Mesenteric fat pad (tissue), 1 donor: ENCODE measurements at places on chromosomes 4 and X.

GRCh38 chr4:169956091-169956843 is 69.9 kb downstream of the MFAP3L start:
- DNase-seq = no peak

- no peak for DNase-seq
Observed at GRCh38 chr4:35730414-35730813, 513.9 kb downstream of the ARAP2 start.

DNA sequence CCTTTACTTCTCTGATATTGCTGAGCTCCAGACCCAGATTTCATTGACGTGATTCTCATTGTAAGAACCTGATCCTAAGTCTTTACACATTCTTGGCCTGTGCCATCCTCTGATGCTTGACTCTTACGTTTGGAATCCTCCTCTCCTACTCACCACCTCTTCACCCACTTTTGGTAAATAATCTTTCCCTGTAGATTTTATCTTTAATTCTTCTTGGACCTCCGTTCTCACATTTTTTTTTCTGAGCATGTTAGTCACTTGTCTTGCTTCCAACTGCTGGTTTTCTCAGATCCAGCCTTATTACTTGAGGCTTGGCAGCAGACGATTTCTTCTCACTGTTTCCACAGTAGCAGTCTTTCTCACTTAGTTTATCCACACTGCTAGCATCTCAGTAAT is 12.4 kb upstream of the SH3RF1 start:
- no peak for DNase-seq

DNA sequence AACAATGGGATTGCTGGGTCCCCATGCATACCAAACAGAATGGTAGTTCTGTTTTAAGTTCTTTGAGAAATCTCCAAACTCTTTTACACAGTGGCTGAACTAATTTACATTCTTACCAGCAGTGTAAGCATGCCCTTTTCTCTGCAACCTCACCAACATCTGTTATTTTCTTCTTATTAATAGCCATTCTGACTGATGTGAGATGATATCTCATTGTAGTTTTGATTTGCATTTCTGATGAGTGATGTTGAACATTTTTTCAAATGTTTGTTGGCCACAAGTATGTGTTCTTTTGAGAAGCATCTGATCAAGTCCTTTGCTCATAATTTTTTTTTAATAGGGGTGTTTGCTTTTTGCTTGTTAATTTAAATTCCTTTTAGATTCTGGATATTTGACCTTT is 41.2 kb upstream of the ZMAT1 start:
- no peak for DNase-seq

DNA sequence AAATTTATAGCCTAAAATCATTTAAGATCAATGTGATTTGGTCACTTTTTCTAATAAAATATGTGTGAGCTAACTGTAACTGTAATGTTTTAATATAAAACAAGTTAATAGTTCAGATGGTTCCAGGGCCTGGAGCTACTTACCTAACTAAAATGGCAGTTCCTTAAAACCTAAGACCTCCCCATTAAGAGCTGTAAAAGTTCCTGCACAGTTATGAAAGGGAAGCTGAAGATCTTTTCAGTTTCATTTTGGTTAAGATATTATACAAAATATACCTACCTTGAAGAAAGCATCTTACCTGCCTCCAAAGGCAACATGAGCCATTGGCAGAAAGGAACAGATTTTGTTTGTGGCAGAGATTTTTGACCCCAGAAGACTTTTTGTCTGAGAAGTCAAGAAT is 30.1 kb downstream of the HPF1 start:
- no peak for DNase-seq

GRCh38 chr4:75343333-75343732 is 170.9 kb downstream of the RCHY1 start:
- no peak for DNase-seq

DNA sequence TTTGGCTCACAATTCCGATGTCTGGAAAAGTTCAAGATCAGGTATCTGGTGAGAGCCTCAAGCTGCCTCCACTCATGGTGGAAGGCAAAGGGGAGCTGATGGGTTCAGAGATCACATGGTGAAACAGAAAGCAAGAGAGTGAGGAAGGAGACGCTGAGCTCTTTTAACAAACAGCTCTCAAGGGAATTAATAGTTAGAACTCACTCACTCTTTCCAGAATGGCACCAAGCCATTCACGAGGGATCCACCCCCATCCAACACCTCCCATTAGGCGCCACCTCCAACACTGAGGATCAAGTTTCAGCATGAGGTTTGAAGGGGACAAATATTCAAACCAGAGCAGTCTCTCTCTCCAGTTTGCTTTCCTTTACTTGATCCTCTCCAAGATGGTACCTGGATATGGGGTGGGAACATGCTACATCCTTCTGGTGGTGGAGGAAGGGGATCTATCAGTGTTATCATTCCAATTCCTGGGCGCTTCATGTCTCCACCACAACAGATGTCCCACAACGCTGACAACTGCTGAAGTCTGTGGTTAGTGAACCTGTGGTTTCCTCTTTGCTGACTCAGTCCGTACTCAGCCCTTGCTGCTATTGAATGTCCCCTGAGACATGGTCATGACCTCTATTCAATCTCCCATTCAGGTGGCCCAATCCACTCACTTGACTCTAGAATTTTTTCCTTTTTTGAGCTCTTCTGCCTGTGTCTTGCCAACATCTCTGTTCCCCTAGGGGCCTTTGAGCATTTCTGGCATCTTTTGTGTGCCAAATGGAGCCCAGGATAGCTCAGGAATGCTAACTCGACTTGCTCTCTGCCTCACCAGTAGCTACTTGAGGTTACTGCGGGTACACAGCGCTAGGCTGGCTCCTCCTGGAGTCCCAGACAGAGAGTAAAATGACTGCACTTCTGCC is 395.2 kb downstream of the MID1IP1 start:
- no peak for DNase-seq

DNA sequence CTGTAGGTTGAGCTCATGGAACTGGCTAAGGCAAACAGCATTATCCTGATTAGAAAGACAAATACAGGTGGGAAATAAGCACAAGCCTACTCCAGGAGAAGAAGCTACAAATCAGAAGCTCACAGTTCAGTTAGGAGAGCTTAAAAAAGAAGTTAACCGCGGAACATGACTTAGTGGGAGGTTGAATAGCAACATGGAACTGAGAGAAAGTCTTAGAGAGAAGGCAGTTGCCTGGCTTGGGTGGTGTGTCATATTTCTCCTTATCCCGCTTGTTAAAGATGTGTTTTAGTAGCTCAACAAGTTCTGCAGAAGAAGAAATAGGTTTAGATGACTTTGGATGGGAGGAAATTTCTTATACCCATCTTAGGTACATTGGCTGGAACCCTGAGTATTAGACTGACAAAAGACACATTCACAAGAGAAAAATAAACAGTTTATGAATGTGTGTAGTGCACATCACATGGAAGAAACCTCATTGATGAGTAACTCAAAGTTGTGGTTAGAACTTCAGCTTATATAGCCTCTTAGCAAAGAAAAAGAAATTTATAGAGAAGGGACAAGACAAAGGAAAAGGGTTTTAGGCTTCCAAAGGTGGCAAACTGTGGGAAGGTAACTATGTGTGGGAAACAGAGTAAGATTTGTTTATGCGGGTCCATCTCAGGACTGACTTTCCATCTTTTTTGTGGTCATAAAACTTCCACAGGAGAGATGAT is 37.4 kb upstream of the RXFP1 start:
- no peak for DNase-seq

GRCh38 chr4:148565801-148566200 is 123.6 kb upstream of the NR3C2 start:
- no peak for DNase-seq

- DNase-seq = no peak
Observed at GRCh38 chrX:41779941-41780340, 56.0 kb downstream of the GPR82 start.

DNA sequence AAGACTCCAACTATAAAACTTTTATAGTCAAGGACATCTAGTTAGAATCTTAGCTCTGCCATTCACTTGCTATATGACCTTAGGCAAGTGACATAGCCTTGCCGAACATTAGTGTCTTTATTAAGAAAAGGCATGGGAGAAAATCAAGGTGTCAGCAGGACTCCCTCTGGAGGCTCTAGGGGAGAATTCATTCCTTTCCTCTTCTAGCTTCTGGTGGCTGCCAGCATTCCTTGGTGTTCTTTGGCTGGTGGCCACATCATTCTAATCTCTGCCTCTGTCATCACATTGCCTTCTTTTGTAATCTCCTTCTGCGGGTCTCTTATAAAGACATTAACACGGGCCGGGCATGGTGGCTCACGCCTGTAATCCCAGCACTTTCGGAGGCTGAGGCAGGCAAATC is 99.8 kb downstream of the PPP1R2C start:
- DNase-seq = no peak

GRCh38 chrX:11290416-11291102 is 2.7 kb upstream of the AMELX start:
- DNase-seq = no peak

GRCh38 chr4:80592950-80593349 is 257.4 kb downstream of the CFAP299 start:
- DNase-seq = no peak

- no peak for DNase-seq
Observed at GRCh38 chrX:34300871-34301270, 168.8 kb upstream of the FAM47A start.

DNA sequence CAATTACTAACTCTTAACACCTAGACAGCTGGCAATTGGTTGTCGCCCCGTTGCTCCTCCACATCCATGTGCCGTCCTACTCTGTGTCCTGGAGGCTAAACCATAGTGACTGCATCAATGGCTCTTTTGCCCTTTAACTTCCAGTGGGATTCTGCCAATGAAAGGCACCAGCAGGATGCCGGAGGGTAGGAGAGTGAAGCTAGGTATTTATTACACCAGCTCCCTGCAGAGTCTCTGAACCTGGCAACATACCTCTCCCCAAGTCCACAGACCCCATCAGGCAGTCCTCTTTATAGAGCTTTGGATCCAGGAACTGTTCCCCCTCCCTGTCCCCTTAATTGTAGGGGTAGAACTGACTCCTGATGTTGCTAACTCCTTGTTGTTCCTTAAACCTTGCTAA is 426.8 kb downstream of the HNRNPD start:
- DNase-seq = no peak

GRCh38 chr4:100284129-100284880 is 94.0 kb upstream of the DDIT4L start:
- no peak for DNase-seq

- no peak for DNase-seq
Observed at GRCh38 chr4:77473509-77473908, 132.1 kb upstream of the CXCL13 start.

DNA sequence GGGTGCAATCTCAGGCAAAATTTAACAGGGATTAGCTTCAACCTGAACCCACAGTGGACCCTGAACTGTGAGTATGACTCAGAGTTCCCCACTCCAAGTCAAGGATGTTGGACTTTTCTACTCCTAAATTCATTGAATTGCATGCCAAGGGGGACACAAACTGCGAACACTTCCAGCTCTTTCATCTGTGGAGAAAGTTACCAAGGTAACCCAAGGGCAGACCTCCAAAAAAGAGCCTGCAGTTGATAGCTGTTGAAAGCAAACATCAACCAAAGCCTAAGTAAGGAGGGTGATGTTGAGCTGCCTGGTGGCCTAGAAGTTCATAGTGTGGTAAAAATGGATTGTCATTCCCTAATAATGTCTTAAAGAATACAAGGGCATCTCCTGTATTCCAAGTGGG is 1242.9 kb downstream of the C4orf33 start:
- no peak for DNase-seq

- DNase-seq = no peak
Observed at GRCh38 chr4:71864380-71864779, 80.5 kb upstream of the GC start.

DNA sequence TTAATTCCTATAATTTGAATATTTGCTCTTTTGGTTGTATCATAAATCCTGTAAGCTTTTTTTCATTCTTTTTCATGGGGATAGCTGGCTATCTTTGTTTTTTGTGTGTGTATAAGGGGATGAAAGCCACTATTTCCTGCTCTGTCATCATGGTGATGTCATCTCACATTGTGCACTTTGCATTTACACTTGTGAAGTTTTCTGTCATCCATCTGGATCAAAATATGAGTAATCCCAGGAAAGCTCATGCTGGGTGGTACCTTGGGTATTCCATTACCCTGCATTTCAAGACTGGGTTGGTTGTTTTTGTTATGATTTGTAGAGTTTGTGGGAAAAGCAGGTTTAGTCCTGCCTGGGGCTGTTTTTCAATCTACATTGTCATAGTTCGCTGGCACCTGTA is 367.3 kb downstream of the CHIC1 start:
- DNase-seq = no peak

GRCh38 chr4:58166490-58166889 is 1056.3 kb upstream of the IGFBP7 start:
- no peak for DNase-seq

DNA sequence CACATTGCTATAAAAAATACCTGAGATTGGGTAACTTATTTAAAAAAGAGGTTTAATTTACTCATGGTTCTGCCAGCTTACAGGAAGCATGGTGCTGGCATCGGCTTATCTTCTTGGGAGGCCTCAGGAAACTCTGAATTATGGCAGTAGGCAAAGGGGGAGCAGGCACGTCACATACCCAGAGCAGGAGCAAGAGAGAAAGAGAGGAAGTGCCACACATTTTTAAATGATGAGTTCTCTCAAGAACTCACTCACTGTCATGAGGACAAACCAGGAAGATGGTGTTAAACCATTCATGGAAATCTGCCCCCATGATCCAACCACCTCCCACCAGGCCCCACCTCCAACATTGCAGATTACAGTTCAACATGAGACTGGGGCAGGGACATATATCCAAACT is 10.0 kb upstream of the AFF1 start:
- no peak for DNase-seq

GRCh38 chr4:138092060-138092459 is 150.1 kb downstream of the SLC7A11 start:
- DNase-seq = no peak

GRCh38 chr4:177182166-177182565 is 127.5 kb upstream of the NEIL3 start:
- DNase-seq = no peak

GRCh38 chr4:25862411-25863346 is at the start of gene SEL1L3:
TSS of gene SEL1L3 (minus strand) at chr4:25862988. CDS start at chr4:25862836, 152 bp downstream.
- DNase-seq = no peak

DNA sequence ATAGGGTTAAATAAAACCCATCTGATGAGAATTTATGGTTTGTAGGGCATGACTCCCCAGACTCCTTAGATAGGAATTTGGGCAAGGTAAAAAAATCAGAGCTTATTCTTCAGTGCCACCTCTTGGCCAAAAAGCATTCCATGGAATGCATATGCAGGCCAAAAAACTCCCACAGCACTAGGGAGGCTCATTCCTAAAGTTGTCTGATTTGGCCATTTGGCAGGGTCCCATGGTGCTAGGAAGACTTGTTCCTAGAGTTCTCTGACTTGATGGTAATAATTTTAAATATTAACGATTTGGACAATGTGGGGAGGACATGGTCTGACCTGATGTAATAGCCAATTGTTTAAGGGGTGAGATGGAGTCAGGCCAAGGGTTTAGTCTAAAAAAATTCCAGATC is 93.0 kb downstream of the SPIN4 start:
- no peak for DNase-seq

DNA sequence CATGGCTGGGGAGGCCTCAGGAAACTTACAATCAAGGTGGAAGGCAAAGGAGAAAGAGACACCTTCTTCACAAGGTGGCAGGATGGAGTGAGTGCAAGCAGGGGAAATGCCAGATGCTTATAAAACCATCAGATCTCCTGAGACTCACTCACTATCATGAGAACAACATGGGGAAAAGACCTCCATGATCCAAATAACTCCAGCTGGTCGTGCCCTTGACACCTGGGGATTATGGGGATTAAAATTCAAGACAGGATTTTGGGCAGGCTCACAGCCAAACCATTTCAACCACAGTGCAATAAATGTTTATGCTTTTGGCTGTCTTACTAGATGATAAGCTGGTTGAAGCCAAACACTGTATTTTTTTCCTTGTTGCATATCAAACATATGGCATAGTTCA is 1112.4 kb downstream of the STIM2 start:
- no peak for DNase-seq

- DNase-seq = no peak
Observed at GRCh38 chr4:8639021-8639420, 46.5 kb downstream of the CPZ start.
